ENCODE measurements at places on chromosomes 12 and 14. TPM values are rescaled to one million over a fixed set of nuclear protein-coding genes. Genes with fewer than 3 reads are reported as not detected.

Gene KLRC2
- total RNA-seq, result 2.5 TPM

Gene PRH1
- total RNA-seq, result 8.1 TPM

Gene LTBR
- 1.6 TPM for total RNA-seq

Gene ZFHX2
- 1.0 TPM for total RNA-seq

Gene PLEKHG7
- total RNA-seq, result not detected

Gene TNS2
- total RNA-seq, result 1.1 TPM

Gene LTB4R2
- 12.0 TPM for total RNA-seq

Gene DTX1
- 3.4 TPM for total RNA-seq

Gene C2CD5
- 32.4 TPM for total RNA-seq

Gene IQSEC3
- 2.7 TPM for total RNA-seq

Gene KRT72
- 0.16 TPM for total RNA-seq

Gene ASB2
- total RNA-seq, result 12.7 TPM

Gene CDC42BPB
- total RNA-seq, result 0.72 TPM

Gene RTN1
- not detected for total RNA-seq

Gene SAMD4A
- total RNA-seq, result 4.5 TPM

Gene EXOC3L4
- not detected for total RNA-seq

Gene CEP83
- total RNA-seq, result 26.5 TPM

Gene BEGAIN
- total RNA-seq, result 5.5 TPM

Gene RFX4
- not detected for total RNA-seq

Gene RHOJ
- not detected for total RNA-seq

Gene ASCL1
- total RNA-seq, result not detected

Gene SSPN
- not detected for total RNA-seq

Gene NTF3
- total RNA-seq, result not detected

Gene CCDC63
- total RNA-seq, result not detected

Gene AQP2
- not detected for total RNA-seq

Gene E2F7
- 3.0 TPM for total RNA-seq

Gene DTX3
- 15.1 TPM for total RNA-seq

Gene TSPAN11
- total RNA-seq, result not detected

Gene RBMS2
- total RNA-seq, result 3.1 TPM

Gene COQ10A
- 7.9 TPM for total RNA-seq

Gene FAIM2
- 0.56 TPM for total RNA-seq

Gene BDKRB2
- not detected for total RNA-seq
